ENCODE measurements at places on chromosomes 16 and 17. TPM values are rescaled to one million over a fixed set of nuclear protein-coding genes. Genes with fewer than 3 reads are reported as not detected.

Gene PRSS33
- not detected for total RNA-seq

Gene SGF29
- total RNA-seq, result 19.8 TPM

Gene HLF
- total RNA-seq, result 4.7 TPM

Gene APOBR
- under 0.01 TPM for total RNA-seq

Gene PIGS
- 19.3 TPM for total RNA-seq

Gene SRCIN1
- 0.52 TPM for total RNA-seq

Gene TELO2
- 11.0 TPM for total RNA-seq

Gene VMO1
- total RNA-seq, result 4.7 TPM

All from skeletal muscle tissue (tissue), 5 donors.